ENCODE measurements at places on chromosomes 16 and 17.

- no peak for DNase-seq
Observed at GRCh38 chr16:57373117-57373947, 1.0 kb downstream of the CX3CL1 start.

- no peak for DNase-seq
Observed at GRCh38 chr17:75531721-75532072, 6.2 kb downstream of the LLGL2 start.

GRCh38 chr17:2155573-2155972 lies 100.7 kb downstream of the HIC1 start:
- no peak for DNase-seq

- DNase-seq = no peak
Observed at GRCh38 chr17:15377616-15378015, 36.2 kb upstream of the TEKT3 start.

DNA sequence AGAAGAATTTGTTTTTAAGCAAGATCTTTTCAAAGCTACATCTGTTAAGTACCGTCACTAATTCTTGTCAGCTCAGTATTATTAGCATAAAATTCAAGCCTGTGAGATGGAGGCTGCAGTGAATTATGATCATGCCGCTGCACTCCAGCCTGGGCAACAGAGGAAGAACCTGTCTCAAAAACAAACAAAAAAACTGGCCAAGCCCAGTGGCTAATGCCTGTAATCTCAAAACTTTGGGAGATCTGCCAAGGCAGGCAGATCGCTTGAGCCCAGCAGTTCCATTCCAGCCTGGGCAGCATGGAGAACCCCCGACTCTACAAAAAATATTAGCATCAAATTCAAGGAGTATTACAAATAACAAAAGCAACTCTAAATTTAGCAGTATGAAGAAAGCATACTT lies 88.0 kb downstream of the STXBP4 start:
- no peak for DNase-seq

DNA sequence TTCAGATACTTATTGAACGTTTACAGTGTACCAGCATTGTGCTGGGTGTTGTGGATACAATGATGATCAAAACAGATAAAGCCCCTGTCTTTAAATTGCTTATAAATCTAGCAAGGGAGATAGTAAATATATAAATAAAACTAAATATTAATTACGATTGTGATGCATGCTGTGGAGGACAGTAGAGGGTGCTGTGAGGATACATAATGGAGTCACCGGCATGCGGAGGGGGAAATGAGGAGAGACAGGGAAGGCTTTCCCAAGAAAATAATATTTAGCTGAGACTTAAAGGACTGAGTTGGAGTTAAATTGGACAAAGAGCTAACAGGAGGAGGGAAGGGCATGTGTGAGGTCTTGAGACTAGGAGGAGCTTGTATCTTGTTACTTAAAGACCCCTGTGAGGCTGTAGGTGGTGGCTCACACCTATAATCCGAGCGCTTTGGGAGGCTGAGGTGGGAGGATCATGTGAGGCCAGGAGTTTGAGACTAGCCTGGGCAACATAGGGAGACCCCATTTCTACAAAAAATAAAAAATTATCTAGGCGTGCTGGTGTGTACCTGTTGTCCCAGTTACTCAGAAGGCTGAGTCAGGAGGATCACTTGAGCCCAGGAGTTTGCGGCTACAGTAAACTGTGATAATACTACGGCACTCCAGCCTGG lies 2.4 kb downstream of the DHRS7B start:
- no peak for DNase-seq

DNA sequence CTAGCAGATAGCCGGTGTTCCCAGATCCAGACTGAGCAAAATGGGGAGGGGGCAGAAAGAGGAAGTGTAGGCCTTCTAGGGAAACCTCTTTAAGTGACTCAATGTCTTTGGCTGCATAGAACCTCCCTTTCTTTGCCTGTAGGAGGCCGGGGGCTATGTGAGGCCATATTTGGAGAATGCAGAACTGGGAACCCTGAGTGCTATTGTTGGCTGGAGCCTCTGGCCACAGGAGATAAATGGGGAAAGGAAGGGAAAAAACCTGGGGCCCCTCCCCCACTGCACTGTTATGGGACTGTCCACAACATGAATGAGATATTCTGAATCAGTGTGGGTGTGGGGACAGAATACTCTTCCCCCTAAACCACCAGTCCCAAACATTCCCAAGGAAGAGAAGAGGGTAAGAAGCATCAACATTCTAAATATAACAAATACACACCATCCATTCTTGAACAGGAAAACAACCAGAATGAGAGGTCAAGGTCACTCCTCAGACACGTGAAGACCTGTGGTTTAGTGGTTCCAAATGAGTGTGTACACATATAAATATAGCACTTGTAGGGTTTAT lies 2.4 kb downstream of the VPS25 start:
- no peak for DNase-seq

DNA sequence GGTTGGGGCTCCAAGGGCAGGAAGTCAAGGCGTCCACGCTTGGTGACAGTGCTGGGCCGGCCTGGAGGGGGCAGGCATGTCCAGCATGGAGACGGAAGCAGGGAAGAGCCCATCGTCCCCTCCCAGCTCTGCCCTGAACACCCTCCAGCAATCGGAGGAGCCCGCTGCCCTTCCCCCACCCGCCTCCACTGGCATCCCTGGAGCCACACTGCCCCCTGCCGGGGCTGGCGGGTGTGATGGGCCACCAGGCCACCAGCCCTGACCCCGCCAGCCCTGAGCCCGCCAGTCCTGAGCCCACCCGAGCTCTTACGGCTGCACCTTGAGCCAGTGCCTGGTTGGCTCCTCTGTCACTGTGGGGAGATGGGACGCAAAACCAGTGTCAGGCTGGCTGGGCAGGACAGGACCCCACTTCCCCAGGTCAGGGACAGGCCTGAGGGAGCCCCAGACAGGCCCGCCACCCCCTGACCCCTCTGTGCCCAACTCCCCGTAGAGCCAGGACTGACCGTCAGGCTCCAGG lies 4.1 kb upstream of the CDH15 start:
- DNase-seq = peak; percentile 93

DNA sequence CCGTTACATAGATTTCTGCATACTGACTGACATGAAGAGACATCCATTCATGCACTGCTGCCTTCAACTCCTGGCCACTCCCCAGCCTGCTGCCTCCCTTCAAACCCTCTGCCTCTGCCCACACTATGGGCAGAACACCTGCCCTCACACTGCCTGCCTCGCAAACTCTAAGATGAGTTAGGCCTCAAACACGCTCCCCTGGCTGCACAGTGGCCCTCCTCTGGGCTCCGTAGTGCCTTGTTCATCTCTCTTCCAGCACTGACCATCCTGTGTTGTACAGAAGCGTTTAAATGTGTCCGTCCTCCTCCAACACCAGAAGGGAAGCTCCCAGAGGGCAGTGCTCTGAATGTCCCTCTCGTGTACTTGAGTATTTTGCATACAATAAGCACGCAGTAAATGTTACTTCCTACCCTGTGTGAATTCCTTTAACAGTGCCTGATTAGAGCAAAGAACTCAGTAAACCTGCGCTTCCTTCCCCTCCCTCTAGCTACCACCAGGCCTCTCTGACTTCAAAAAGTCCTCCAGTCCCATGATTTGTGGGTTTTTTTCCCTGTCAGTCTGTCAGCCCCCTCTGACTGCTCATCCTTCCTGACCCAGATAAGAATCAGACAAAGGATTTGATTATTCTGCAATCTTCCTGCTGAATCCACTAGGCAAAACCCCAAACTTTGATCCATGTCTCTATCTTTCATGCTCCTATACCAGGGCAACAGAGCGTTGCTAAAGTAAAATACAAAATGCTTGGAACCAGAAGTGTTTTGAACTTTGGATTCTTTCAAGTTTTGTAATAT lies 3.9 kb downstream of the DHX33 start:
- DNase-seq = no peak

- DNase-seq = peak; percentile 55
Observed at GRCh38 chr16:57689762-57690558, 4.6 kb upstream of the DRC7 start.

- DNase-seq = no peak
Observed at GRCh38 chr17:978103-979093, 1.2 kb downstream of the NXN start.

All from CD4-positive, alpha-beta T cell treated with Interleukin-17A for 4 hours (primary cell).